Epithelial cell of prostate (primary cell): ENCODE measurements at places on chromosomes 5 and 9.

DNA sequence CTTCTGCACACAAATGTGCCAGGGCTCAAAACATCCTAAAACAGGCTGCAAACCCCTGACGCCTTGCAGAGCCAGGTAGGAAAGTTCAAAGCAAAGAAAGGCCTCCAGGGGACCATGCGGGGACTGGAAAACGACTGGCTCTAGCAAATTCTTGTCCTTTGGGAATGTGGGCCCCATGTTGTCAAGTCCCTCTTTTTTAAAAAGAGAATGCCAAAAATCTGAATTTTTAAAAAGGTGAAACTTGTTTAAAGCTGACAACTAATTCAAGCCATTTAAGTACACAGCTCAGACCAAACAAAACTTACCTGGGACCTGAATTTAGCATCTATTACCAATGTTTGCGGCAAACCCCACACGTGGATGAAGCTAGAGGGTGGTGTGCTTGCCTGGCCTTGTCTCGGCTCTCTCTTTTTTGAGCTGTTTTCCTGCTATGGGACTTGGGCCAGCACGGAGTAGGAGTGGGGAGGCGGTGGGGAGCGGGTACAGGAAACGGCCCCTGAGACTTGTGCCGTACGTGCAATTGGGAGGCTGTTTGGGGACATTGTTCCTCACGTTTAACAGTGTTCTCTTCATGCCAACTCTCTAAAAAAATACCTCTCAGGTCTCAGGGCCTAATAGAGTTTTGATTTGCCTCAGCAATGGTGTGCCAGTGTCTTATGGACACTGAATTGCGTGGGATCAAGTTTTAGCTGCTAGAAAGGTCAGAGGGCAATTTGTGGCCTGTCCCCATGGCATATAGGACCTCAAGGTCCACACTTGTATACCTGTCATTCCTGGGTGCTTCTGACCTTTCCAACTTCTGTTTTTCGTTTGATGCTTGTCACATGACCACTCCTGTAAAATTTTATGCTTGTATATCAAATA, 15.1 kb upstream of the PHF19 start:
- DNase-seq: no peak

DNA sequence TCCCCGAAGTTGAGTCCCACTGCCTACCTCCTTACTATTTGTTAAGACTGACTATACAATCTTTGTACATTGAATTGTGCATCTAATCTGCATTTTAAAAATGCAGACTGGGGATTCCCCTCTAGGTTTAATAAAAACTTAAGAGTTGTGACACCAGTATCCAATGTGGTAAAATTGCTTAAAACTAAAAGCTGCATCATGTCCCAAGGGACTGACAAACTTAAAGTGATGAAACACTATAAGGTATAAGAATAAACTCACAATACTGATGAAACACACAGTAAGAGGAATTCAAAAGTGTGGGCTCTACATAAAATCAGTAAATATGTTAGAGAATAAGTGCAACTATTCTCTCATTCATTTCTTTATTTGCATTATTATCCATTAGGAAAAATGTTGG, 1905.1 kb downstream of the MAT2B start:
- no peak for DNase-seq

- peak; percentile 37 for DNase-seq
These were observed 27.1 kb downstream of the FRMD3 start for GRCh38 chr9:83511051-83511450.

DNA sequence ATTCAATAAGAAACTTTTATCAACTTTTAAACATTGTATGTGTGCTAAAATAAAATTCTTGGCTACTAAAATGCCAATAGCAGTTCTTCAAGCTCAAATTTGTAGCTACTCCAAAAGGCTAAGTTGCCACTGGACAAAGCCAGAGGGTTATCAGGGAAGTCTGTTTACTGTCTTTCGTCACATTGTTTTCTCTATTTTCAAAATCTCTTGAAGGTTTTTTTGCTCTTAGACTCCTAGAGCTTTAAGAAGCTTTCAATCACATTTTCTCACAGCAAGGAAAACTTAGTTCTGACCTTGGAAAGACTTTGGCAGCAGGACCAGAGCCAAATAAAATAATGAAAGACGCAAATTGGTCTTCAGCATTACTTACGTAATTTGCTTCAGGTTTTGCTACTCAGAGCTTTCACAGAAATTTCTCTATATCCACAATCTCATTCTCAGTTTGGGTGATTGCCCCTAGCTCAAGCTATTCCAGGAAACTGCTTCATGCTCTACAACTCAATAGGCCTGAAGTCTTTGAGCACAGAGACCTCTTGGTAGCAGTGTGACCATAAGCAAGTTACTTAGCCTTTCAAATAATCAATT, 257.7 kb downstream of the GABRG2 start:
- DNase-seq: no peak

DNA sequence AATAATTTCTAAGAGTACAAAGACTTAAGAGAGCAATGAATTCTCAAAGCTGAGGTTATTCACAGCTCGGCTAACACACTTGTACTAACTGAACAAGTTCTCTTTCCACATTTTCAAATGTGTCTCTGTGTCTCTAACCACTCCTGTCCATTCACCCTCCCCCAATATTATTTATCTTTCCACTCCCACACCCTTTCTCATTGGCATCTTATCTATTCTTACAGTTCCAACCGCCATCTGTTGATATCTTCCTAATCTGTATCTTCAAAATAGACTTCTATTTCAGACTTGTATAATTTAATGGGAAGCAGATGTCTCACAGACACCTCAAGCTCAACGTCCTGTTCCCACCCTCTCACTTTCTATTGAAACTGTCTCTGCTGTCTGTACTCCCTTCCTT, 205.9 kb downstream of the ANXA1 start:
- DNase-seq: no peak

GRCh38 chr5:124056991-124057723, 545.2 kb downstream of the CSNK1G3 start:
- peak; percentile 57 for DNase-seq

DNA sequence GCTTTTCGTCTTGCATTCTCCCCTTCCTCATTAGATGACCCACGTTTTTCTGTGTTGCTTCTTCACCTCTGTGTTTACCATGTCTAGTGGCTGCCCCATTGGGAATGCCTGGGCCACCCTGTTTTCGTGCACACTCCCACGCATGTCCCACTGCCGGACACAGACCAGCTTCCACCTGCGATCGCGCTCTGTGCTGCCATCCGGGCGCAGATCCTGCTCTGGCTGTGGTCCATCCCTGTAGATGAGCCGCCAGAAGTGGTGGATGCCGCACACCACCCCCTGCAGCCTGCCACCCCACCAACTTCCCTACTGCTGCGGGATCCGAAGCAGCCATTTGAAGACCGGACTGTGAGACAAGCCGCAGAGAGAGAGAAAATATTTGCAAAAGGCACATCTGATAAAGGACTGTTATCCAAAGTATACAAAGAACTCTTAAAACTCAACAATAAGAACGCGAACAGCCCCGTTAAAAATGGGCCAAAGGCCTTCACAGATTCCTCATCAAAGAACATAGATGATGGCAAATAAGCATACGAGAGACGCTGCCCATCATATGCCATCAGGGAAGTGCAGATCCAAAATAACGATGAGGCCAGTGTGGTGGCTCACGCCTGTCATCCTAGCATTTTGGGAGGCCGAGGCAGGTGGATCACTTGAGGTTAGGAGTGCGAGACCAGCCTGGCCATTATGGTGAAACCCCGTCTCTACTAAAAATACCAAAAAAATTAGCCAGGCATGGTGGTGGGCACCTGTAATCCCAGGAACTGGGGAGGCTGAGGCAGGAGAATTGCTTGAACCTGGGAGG, 163.7 kb downstream of the COL23A1 start:
- DNase-seq: no peak

GRCh38 chr9:115117999-115118878, at the start of gene TNC:
TNC (minus strand) TSS chr9:115118157; CDS start chr9:115091018, 27,139 bp downstream.
- no peak for DNase-seq

DNA sequence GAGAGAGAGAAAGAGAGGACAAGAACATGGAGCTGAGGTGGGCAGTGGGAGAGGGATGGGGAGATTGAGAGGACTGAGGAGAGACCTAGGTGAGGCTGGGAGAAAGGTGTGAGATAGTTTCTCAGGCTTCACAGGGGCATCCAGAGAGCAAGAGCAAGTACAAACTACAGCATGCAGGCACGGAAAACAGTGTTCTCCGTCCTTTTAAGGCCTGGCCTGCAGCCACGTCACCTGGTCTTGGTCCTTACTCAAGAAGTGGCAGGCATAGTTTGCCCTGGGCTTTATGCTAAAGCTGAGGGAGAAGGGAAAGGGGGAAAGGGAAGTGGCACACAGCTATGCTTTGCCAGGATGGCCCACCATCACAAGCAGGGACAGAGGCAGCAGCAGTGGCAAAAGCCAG, 65.7 kb downstream of the SIL1 start:
- no peak for DNase-seq

- DNase-seq: no peak
These were observed 897 bp downstream of the AHRR start for GRCh38 chr5:322281-322941.

DNA sequence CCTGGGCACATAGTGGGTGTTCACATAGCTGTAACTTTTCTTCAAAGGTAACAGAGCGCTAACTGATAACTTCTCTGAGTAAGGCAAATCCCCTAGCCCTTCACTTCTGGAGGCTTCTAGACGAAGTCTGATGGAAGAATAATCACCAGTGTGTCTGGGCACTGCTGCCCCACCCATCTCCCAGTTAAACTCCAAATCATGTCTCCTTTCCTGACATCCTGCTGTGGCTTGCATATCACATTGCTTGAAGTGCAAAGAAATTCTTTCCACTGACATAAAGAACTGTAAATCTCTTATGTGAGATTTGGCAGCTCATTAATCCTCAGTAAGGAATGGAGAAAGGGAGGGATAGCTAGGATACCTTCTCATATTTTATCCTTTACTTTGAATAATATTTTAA, 74.6 kb downstream of the MARCHF11 start:
- no peak for DNase-seq

GRCh38 chr9:134469041-134469875, 143.0 kb downstream of the RXRA start:
- DNase-seq: no peak
